ENCODE measurements at places on chromosomes 11 and 22.

DNA sequence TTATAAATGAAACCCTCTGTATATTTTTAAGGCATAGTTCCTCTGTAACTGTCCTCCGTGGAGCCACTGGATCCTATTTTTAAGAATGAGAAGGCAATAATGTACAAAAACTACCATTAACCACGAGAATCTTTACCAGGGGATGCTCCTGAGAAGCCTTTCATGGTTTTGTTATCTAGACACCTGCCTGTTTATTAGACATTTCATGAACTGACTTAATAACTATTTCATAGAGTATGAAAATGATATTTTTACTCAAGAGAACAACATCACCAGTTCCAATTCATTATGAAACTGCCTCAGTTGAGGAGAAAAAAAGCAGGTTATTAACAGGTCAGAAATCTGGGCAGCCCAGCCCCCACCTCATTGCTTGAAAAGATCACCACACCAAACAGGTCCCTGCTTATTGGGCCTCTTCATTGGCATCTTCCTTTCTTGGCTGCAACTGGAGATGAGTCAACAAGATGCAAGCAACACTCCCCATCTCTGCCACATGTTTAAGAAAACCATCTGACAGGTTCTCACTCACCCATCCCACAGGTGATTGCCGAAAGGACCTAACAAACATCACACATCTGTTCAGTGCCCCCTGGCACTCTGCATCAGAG, 27.8 kb downstream of the ETS1 start:
- DNase-seq = no peak

- DNase-seq = no peak
These were observed 40.4 kb downstream of the SERPIND1 start for GRCh38 chr22:20814221-20814808.

GRCh38 chr11:61841636-61842527, 13.8 kb downstream of the FADS2 start:
- DNase-seq = no peak

GRCh38 chr22:50303848-50304527, 3.5 kb downstream of the PLXNB2 start:
- no peak for DNase-seq

Measured in stimulated activated CD8-positive, alpha-beta memory T cell treated with anti-CD3 and anti-CD28 coated beads, Interleukin-7, amount 100 ng/mL, for 48 hours (primary cell).